ENCODE measurements at places on chromosomes 6 and 20. TPM values are rescaled to one million over a fixed set of nuclear protein-coding genes. Genes with fewer than 3 reads are reported as not detected.
A peak's percentile ranks its signal among the peaks of the same experiment; 100 is the strongest.

Gene MATN4
- total RNA-seq: not detected

Gene FAM184A
- 0.09 TPM for total RNA-seq

DNA sequence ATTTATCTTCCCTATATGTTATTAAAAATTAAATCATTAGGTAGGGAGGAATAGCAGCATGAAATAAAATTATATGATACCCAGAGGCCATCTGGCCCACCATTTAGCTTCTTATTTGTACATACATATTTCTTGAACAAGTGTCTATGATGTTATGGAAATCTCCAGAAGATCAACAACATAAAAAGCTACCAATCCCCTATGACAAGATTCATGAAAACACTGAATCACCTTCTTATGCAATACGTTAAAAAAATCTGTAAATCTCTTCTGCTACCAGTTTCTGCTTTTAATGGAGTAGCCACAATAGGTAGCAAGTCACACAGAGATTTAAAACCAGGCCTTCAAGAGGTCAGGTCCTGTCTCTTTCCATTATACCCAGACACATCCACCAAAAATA lies 125.8 kb upstream of the ENPP5 start:
- H3K27ac ChIP-seq: no peak overlapping the region
- no peak for DNase-seq
- H3K27me3 ChIP-seq: peaks cover 3% of the 10 kb centered on the region
- no peaks in the 10 kb centered on the region for H3K4me1 ChIP-seq

- DNase-seq: no peak
- no peaks in the 10 kb centered on the region for H3K27me3 ChIP-seq
- H3K27ac ChIP-seq: no peak overlapping the region
- no peak overlapping the region for H3K4me3 ChIP-seq
- H3K36me3 ChIP-seq: no peaks in the 10 kb centered on the region
These were observed 8.6 kb downstream of the HS3ST5 start for GRCh38 chr6:114334237-114334636.

DNA sequence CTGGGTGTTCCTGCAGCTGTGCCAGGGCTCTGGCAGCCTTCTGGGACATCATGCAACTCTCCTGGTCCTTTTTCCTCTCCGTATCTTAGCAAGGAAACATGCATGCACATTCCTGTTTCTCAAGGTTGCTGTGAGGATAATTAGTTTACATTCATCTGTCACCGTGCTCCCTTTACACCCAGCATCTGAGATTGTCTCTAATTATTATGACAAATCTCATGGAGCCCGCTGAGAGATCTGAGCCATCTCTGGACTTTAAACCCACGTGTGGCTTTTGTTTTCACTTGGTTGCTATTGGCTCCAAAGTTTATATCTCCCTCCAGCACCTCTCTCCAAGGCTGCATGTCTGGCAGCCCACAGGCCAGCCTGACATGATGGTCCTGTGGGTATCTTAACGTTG lies 167.6 kb downstream of the UNC5CL start:
- H3K36me3 ChIP-seq: no peaks in the 10 kb centered on the region
- no peaks in the 10 kb centered on the region for H3K4me1 ChIP-seq
- no peak overlapping the region for H3K27ac ChIP-seq
- H3K4me3 ChIP-seq: no peak overlapping the region
- H3K27me3 ChIP-seq: no peaks in the 10 kb centered on the region
- DNase-seq: no peak

Gene CLPSL2
- total RNA-seq: not detected

DNA sequence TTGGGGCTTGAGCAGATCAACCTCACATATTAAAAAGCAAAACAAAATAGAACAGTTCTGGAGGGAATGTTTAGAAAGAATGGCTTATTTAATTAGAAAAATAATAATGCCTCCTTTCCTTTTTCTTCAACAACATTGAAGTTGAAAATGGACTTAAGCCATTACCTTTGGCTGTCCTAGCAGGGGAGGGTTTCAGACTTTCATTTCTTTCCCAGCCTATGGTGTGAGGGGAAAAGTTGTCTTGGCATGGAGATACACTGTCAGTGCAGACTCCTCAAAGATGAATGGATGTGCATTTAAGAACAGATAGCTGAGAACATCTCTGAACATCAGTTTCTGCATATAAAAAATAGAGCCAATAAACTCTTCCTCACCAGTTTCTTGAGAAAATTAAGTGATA lies 169.5 kb downstream of the PAX1 start:
- no peak overlapping the region for H3K4me3 ChIP-seq
- H3K4me1 ChIP-seq: no peaks in the 10 kb centered on the region
- no peaks in the 10 kb centered on the region for H3K36me3 ChIP-seq
- H3K27ac ChIP-seq: no peak overlapping the region
- H3K27me3 ChIP-seq: no peaks in the 10 kb centered on the region
- DNase-seq: no peak

GRCh38 chr6:151649835-151650234 lies 156.0 kb downstream of the CCDC170 start:
- no peaks in the 10 kb centered on the region for H3K4me1 ChIP-seq
- DNase-seq: no peak

- DNase-seq: no peak
- H3K36me3 ChIP-seq: peaks cover 7% of the 10 kb centered on the region
- no peaks in the 10 kb centered on the region for H3K27me3 ChIP-seq
- no peak overlapping the region for H3K27ac ChIP-seq
- H3K4me1 ChIP-seq: peaks cover 12% of the 10 kb centered on the region
- H3K4me3 ChIP-seq: no peak overlapping the region
These were observed 62.8 kb downstream of the SYNJ2 start for GRCh38 chr6:158044525-158044888.

GRCh38 chr6:89769572-89769971 lies 50.0 kb downstream of the MDN1 start:
- H3K36me3 ChIP-seq: peaks cover 46% of the 10 kb centered on the region
- H3K27me3 ChIP-seq: no peaks in the 10 kb centered on the region

DNA sequence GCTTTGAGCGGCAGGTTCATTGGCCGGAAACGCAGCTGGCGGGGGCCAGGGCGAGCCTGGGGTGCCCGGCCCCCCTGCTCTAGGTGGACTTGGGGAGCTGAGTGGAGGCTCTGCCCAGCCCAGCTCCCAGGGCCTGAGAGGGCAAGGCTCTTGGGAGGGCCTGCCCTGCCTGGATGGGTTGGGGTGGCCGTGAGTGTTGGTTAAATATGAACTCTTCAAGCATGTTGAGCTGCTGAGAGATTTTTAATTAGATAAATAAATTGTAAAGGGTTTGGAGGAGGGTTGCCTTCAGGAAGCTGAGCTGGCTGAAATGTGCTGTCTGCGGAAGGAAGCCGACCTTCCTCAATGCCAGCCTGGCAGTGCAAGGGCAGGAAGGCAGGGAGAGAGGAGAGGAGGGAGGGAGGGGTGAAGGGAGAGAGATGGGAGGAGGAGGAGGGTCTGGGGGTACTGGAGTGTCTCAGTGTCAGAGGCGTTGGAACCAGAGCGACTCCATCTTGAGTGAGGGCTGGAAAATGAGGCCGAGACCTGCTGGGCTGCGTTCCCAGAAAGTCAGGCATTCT lies 39.4 kb upstream of the PMEPA1 start:
- no peak overlapping the region for H3K27ac ChIP-seq
- DNase-seq: no peak
- no peak overlapping the region for H3K4me3 ChIP-seq
- H3K4me1 ChIP-seq: peaks cover 12% of the 10 kb centered on the region

DNA sequence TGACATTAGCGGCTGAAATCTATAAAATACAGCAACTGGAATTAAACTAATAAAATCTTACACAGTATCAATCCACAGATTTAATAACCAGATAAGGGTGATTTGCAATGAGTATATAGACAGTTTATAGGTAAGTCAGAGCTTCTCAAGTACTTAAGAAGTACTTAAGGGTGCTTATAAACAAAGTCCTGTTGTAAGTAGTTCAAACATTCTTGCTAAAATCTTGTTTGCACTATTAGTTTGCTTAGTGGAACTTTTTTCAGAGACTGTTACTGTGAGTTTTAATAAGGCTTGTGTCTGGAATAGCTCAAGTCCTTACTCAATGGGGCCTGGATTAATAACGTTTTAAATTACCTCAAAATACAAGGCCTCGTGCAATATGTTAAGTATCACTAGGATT lies 240.5 kb downstream of the GMDS start:
- H3K36me3 ChIP-seq: no peaks in the 10 kb centered on the region
- H3K4me1 ChIP-seq: no peaks in the 10 kb centered on the region
- DNase-seq: no peak
- H3K4me3 ChIP-seq: no peak overlapping the region

DNA sequence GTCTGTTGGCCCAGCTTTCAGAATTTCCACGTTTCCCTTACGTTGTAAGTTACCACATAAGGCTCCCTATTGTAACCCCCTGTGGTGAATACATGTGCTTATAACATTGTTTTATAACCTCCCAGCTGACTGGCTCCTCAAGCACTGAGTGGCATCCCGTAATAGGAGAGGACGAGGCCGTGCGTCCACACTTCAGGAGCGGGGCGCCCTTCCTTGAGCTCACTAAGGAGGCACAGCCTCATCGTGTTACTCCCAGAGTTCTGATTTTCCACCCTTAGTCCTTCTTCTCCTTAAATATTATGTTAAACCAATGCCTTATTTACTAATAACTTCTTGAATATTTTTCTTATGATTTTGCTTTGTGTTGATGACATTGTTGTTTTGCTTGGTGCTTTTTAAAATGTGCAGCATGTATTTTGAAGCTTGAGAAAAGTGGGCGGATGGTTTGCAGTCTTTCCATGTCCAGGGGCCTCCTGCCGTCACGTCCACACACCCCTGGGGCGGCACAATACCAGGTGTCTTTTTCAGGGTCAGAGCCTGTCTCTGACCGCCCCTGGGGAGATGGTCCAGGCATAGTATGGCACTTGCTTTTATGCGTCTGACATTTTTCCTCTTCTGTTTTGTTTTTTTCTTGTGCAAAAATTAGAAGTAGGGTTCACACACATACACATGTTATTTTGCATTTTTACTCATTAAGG lies 181.8 kb downstream of the DLL1 start:
- no peak overlapping the region for H3K4me3 ChIP-seq
- H3K36me3 ChIP-seq: no peaks in the 10 kb centered on the region
- peak; percentile 3 for DNase-seq
- no peak overlapping the region for H3K27ac ChIP-seq
- H3K27me3 ChIP-seq: no peaks in the 10 kb centered on the region
- peaks cover 11% of the 10 kb centered on the region for H3K4me1 ChIP-seq

Gene RRAGD
- total RNA-seq: 4.4 TPM

- no peaks in the 10 kb centered on the region for H3K36me3 ChIP-seq
- H3K4me1 ChIP-seq: no peaks in the 10 kb centered on the region
- no peak for DNase-seq
- H3K27me3 ChIP-seq: no peaks in the 10 kb centered on the region
- no peak overlapping the region for H3K4me3 ChIP-seq
- no peak overlapping the region for H3K27ac ChIP-seq
These were observed 137.4 kb upstream of the CDH4 start for GRCh38 chr20:61114493-61115175.

DNA sequence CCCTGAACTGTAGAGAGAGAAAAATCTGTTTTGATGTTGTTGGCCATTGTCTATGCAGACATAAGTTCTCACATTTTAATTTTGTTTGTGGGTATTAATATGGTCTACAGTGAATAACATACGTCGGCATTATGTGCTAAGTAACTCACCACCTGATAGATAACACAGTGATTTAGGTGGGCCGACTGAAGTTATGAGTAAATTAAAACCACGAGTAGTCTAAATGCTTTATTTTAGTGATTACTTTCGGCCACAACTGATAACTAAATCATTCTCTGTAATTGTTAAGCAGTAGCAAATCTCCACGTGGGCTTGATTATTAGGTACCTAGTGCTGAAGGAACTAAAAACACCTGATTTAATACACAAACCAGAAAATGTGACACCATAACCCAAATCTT lies 1.1 kb downstream of the DOP1A start:
- H3K36me3 ChIP-seq: no peaks in the 10 kb centered on the region
- peak overlapping the region; percentile 96 for H3K27ac ChIP-seq
- no peak for DNase-seq
- H3K4me3 ChIP-seq: peak overlapping the region; percentile 98
- peaks cover 15% of the 10 kb centered on the region for H3K4me1 ChIP-seq

DNA sequence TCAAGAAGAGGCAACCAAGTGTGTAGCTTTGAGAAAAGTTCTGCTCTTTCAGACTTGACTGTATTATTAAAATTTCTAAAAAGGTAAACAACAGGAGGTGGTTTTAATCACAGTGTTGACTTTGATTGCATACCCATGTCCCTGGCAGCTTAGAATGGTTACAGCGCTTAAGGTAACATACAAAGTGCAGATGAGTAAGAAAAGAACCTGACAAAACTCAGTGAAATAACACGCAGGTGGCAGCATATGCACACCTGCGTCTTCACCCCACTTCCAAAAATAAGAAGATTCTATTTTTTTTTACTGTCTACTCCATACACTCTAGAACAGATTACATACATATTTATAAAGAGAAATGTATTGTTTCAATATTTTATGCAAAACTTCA lies 233.5 kb downstream of the GMPR start:
- peaks cover 7% of the 10 kb centered on the region for H3K4me1 ChIP-seq
- H3K36me3 ChIP-seq: no peaks in the 10 kb centered on the region
- DNase-seq: no peak
- H3K27me3 ChIP-seq: no peaks in the 10 kb centered on the region
- H3K27ac ChIP-seq: no peak overlapping the region
- H3K4me3 ChIP-seq: no peak overlapping the region

DNA sequence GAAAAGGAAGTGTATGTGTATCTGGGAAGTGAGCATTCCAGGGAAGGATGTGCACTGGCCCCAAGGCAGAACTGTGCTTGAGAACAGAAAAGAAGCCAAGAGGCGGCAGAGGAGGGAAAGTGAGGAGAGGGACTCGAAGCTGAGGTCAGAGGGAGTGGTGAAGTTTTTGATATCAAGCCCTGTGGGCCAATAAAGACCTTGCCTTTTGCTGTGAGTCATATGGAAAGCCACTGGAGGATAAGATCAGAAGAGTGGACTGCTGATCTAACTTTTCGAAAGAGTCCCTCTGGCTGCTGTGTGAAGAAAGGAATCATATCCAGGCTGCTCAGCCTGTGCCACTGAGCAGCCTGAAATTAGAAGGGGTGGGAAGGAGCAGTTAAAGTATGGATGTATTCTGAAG lies 99.4 kb downstream of the EYA4 start:
- H3K4me1 ChIP-seq: no peaks in the 10 kb centered on the region
- H3K4me3 ChIP-seq: no peak overlapping the region
- no peak for DNase-seq
- no peak overlapping the region for H3K27ac ChIP-seq

Gene PLEKHG1
- 0.29 TPM for total RNA-seq

DNA sequence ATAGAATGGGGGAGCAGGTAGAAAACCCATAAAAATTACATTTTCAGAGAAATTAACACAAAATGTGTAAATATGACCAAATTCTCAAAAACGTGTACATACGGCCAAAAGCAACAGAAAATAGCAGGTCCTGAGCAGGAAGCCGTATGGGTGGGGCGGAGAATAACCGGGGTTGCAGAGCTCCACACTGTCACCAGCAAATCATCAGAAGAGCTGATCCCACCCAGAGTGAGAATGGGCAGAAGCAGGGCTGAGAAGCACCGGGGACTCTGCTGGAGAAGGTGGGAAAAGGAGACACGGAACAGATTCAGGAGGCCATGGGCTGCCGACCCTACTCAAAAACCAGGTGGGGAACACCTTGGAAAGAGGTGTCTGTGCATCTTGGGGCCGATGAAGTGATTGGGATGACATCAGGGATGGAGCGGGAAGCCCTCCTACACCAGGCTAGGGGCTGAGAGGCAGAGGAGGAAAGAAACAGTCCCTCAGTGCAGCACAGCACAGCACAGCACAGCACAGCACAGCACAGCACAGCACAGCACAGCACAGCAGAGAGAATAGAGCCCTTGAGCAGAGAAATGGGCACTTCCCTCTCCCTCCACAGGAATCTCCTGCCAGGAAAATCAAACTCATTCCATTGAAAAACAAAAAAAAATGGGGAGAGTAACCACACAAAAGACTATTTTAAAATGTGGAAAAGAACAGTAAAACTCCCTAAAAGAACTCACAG lies 22.3 kb downstream of the STX7 start:
- H3K4me3 ChIP-seq: peak overlapping the region; percentile 19
- H3K27me3 ChIP-seq: no peaks in the 10 kb centered on the region
- peaks cover 32% of the 10 kb centered on the region for H3K4me1 ChIP-seq

Gene CD40
- 7.1 TPM for total RNA-seq

Data from natural killer cell (primary cell).